ENCODE measurements at places on chromosomes 12 and 14. TPM values are rescaled to one million over a fixed set of nuclear protein-coding genes. Genes with fewer than 3 reads are reported as not detected.

The PLEK2 gene
- 2.6 TPM for total RNA-seq

The ACOT6 gene
- not detected for total RNA-seq

The EGLN3 gene
- total RNA-seq = 0.32 TPM

The CPNE6 gene
- total RNA-seq = not detected

The AMHR2 gene
- total RNA-seq = not detected

The SYNDIG1L gene
- total RNA-seq = under 0.01 TPM

The CATSPERB gene
- total RNA-seq = not detected

The KRT2 gene
- not detected for total RNA-seq

The DPPA3 gene
- not detected for total RNA-seq

The MYO1H gene
- total RNA-seq = not detected

The BCL2L2 gene
- 15.8 TPM for total RNA-seq

The CD163L1 gene
- total RNA-seq = under 0.01 TPM

The ANO2 gene
- not detected for total RNA-seq

The BDKRB2 gene
- total RNA-seq = 80.9 TPM

The B4GALNT1 gene
- total RNA-seq = 0.77 TPM

The SALL2 gene
- 3.6 TPM for total RNA-seq

The CLEC2B gene
- 20.8 TPM for total RNA-seq

The GPR65 gene
- not detected for total RNA-seq

The CYP27B1 gene
- 0.26 TPM for total RNA-seq

The SPIC gene
- total RNA-seq = not detected

The TTC7B gene
- 13.1 TPM for total RNA-seq

The PRH2 gene
- 0.63 TPM for total RNA-seq

The RD3L gene
- not detected for total RNA-seq

The MMP14 gene
- total RNA-seq = 338 TPM

The KRT84 gene
- total RNA-seq = not detected

The KCNJ8 gene
- 5.5 TPM for total RNA-seq
